NCI-H187 (cell line): ENCODE measurements at places on chromosomes 12 and 14.

DNA sequence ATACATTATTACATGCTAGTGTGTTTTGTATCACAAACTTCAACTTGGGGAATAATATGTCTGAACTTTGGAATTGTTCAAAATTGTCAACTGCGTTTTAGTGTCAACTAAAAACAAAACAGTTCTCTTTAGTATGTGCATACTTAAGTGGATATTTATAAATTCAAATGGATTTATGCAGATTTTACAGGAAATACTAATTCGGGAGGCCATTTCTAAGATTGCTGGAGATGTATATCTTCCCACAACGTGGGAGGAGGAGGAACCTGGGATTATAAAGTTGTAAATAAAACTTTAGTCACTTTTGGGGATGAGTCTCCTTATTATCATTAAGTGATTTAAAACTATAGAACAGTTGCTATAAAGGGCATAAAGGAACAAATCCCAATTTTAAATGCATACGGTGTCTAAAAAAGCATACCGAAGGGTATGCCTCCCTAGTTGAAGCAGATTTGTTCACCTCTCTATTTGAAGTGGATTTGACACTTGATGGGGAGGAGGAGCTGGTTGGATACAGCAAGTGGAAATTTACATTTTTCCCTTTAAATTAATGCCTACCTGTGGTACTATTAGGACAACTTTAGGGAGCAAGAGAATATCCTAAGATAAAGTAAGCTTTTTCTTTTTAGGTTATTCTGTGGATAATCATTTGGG lies 2.7 kb downstream of the PDE3A start:
- no peak for DNase-seq

DNA sequence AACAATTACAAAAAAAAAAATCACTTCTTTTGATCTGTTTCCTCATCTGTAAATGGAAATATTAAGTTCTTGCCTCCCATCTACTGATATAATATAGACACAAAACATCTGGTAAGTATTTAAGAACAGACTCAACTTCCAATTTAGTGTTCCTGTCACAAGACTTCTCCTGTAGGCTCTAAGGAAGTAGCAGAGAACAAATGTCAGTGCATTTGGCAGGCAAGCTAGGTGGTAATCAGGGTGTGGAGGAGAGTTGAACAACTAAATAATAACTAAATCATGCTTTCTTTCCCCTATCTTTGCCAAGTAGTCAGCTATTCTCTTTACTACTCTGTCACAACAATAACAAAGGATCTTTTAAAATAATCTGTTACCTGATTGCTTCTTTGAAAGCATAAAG lies 22.1 kb downstream of the BAZ1A start:
- no peak for DNase-seq

DNA sequence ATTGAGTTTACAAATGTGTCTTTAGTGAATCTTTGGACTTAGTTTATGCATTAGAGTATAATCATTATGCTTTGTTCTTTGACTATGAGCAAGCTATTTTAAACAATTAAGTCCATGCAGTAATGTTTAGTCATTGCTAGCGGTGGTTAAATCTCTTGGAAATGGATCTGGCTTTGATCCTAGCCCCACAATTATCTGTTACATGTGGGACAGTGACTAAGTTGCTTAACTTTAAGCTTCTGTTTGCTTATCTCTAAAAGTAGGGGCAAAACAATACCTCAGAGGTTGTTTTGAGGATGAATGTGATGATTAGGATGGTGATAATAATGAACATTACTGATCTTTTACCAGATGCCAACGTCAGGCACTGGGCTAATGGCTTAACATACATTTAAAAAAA lies 124.2 kb downstream of the NPAS3 start:
- no peak for DNase-seq

GRCh38 chr12:102618197-102618877 lies 138.0 kb upstream of the IGF1 start:
- DNase-seq, result no peak

- DNase-seq, result no peak
Measured at GRCh38 chr14:49019467-49020115, 566.6 kb downstream of the RPS29 start.

DNA sequence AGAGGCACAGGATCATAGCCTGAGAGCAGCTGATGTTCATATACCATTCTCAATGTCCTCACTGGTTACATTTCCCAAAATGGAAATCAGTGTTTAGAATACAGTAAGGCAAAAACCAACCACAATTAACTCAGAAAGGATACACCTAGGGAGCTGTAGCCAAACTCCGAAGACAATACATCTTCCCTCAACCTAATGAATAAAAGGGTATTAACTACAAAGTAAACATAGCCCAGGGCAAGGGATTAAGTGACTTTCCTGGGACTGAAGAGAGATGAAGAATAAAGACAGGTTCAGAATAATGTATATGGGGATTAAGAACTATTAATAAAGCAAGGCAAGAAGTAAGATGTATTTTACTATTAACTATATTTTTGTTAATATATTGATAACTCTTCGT lies 79.5 kb downstream of the RPS29 start:
- no peak for DNase-seq

DNA sequence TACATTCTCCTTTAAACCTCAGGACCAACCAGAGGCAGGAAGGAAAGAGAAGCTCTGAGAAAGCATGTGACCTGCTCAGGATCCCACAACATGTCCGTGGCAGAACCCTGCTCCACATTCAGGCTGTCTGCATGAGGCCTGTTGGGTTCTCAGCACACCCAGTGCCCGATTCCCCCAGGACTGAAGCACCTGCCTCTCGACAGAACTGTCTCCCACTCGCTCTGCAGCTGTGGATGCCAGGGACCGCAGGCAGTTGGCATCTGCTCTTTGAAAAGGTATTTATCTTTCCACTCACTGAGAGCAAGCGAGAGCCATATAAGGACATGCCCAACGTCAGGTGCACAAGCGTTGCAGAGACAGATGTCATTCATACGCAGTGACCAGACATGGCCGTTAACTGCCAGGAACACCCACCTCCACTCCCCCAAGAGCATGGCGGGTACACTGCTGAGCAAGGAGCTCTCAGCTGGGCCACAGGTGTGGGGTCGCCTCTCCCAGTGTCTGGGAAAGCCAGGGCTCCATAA lies 18.9 kb downstream of the PITPNM2 start:
- DNase-seq, result peak; percentile 97

DNA sequence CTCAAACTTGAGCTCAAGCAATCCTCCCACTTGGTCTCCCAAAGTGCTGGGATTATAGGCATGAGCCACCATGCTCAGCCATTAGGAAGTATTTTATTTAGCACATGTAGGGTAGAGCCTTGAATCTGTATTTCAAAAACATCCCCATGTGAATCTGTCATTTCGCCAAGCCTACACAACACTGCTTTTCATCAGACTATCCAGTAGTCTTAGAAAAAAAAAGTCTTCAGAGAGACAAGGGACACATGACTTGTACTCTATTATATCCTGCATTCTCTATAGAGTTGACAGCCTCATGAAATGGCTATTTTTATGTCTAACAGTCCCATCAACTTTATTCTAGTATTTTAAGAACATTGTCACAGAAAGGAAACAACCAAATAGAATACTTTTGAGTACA lies 35.4 kb downstream of the TM7SF3 start:
- DNase-seq, result no peak

DNA sequence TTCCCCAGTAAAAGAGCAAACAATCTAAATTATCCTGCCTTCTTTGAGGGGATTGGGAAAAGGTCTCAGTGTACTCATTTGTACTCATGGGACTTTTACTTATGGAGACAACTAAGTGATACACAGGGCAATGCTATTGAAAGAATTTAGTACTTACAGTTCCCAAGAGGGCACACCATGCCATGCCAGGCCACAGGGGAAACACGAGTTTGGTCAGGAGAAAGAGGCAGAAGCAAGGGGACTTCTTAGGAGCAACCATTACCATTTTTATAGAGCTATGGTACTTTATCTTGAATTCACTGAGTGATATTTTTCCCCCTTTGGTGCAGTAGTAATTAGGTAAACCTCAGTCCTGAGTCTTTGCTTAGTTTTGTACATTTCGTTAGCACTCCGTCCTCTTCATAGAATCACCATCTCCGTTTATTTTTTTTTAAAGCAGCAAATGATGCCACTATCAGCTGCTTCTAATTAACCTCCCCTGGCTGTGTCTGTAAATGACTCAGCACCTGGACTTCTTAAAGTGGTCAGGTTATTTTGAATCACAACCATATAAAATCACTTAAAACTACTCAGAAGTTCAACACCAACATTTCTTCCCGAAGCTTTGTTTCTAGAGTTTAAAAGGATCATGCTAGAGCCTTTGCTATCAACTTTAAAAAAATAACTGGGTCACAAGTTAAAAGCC lies 5.9 kb upstream of the WASHC3 start:
- DNase-seq, result no peak

GRCh38 chr14:73503648-73504047 lies 12.9 kb downstream of the RIOX1 start:
- DNase-seq, result no peak

GRCh38 chr12:130622803-130623202 lies 93.3 kb downstream of the RIMBP2 start:
- no peak for DNase-seq

GRCh38 chr14:91004987-91005386 lies 55.5 kb downstream of the RPS6KA5 start:
- DNase-seq, result no peak

DNA sequence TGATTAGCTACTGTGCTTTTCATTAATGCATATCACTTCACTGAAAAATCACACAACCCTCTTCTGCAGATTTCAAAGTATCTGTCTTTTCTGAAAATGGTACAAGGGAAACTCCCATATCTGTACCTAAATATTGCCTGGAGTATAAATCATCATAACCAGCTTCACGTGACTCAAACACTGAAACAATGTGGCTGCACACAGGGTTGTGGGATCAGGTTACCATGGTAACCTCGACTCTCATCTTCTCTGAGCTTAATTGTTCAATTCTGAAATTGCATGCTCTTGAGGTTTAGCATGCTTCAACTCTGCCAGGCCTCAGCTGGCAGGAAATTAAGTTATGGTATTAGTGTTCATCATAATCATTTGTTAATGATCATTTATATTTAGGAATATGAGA lies 77.5 kb upstream of the CPSF6 start:
- DNase-seq, result peak; percentile 16

GRCh38 chr12:66537876-66538275 lies 141.0 kb downstream of the GRIP1 start:
- DNase-seq, result no peak

GRCh38 chr14:91046488-91047072 lies 13.9 kb downstream of the RPS6KA5 start:
- no peak for DNase-seq

GRCh38 chr14:80695869-80696268 lies 245.7 kb downstream of the CEP128 start:
- no peak for DNase-seq

DNA sequence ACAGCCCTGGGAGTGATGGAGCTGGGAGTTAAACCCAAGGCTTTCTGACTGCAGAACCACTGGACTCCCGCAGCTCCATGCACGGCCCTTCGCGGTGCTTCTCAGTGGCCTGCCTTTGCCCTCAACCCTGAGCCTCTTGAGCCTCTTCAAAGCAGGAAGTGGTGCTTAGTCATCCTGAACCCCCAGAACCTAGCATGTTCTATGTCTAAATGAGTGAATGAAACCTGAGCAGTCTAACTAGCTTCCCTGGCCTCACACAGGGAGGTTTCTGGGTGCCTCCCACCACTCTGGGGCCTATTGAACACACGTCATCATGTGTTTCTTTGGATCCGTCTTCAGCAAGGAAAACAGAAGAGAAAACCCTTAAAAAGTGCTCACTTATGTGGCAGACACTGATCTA lies 117.9 kb upstream of the SFSWAP start:
- DNase-seq, result no peak

- peak; percentile 61 for DNase-seq
Measured at GRCh38 chr12:128133321-128134073, 133.5 kb upstream of the TMEM132C start.

DNA sequence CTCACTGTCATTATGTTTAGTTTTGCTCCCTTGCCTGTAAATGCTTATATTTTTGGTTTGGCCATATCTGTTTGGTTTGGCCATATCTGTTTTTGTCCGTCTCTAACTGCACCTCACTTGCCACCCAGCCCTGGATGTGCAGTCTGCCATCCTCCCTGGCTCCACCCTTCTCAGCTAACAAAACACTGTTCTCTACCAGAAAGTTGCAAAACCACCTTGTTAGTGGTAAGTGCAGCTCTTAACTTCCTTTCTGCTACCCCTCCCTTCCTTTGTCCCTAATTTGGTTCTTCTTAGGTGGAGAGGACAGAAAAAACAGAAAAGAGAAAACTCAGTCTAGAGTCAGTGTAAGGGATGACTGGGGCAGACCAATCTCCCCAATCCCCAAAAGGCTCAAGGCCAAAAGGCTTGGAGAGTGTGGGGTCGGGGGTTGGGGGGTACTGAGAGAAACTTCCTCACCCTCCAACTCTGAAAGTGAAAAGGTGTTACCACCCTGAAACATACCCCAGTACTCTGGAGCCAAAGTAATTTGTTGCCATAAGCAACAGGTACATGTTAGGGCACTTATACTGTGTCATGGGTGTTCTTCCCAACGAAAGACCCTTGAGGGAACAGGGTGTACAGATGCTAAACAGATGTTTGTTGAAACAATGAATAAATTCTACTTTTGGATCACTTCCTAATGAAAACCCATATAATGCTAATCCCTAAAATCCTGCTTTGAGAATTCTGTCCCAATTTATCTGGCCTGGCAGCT lies 5.0 kb downstream of the BIN2 start:
- DNase-seq, result no peak

GRCh38 chr12:10301103-10301502 lies 6.6 kb upstream of the KLRD1 start:
- DNase-seq, result no peak

DNA sequence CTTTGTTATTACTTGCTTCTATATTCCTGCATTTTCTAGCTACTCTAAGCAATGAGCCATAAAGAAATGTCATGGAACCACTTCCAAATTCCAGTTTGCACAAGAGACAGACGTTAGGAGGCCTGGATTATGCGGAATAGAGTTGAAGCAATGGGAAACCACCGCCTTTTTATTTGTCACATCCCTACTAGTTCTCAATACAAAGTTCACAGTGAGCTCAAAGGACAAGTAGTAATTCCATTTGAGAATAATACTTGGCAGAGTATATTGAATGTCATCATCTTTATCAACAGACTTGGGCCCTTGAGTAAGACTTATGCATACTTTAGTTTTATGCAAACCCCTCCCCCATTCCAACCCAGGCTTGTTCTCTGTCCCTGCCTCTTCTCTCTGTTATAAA lies 3.7 kb upstream of the SLC15A5 start:
- DNase-seq, result no peak

- no peak for DNase-seq
Measured at GRCh38 chr12:286531-287300, 24.1 kb upstream of the SLC6A13 start.

GRCh38 chr12:96117460-96117859 lies 76.7 kb upstream of the ELK3 start:
- no peak for DNase-seq

DNA sequence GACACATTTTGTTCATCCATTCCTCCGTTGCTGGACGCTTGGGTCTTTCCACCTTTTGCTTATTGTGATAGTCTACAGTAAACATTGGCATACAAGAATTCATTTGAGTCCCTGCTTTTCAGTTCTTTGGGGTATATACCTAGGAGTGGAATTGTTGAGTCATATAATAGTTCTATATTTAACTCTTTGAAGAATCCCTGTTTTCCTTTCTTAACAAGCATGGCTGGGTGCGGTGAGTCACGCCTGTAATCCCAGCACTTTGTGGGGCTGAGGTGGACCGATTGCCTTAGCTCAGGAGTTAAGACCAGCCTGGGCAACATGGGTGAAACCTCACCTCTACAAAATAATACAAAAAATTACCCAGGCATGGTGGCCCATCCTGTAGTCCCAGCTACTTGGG lies 75.4 kb downstream of the CCDC92 start:
- no peak for DNase-seq

GRCh38 chr12:102551186-102551585 lies 70.8 kb upstream of the IGF1 start:
- no peak for DNase-seq

GRCh38 chr14:82313889-82314288 lies 780.2 kb upstream of the SEL1L start:
- peak; percentile 43 for DNase-seq
